Cardiac muscle cell (in vitro differentiated cells and primary cell): ENCODE measurements at places on chromosomes 6 and 20. TPM values are rescaled to one million over a fixed set of nuclear protein-coding genes. Genes with fewer than 3 reads are reported as not detected.

The CDK5RAP1 gene
- total RNA-seq = 24.1 and 37.9 TPM in 2 replicates

The FNDC11 gene
- 3.4 and 3.7 TPM in 2 replicates for total RNA-seq

The MCHR2 gene
- not detected in 2 replicates for total RNA-seq

The ULBP2 gene
- total RNA-seq = not detected in 2 replicates

The BHLHE23 gene
- total RNA-seq = not detected in 2 replicates

The FITM2 gene
- total RNA-seq = 11.9 and 15.2 TPM in 2 replicates

The CTAGE9 gene
- not detected in 2 replicates for total RNA-seq

GRCh38 chr20:37711001-37711400, 17.2 kb downstream of the CTNNBL1 start:
- no peak overlapping the region for H3K4me3 ChIP-seq
- peaks cover 46% of the 10 kb centered on the region for H3K4me1 ChIP-seq
- H3K27ac ChIP-seq = no peak overlapping the region
- H3K36me3 ChIP-seq = no peaks in the 10 kb centered on the region
- H3K27me3 ChIP-seq = no peaks in the 10 kb centered on the region

- H3K4me1 ChIP-seq = no peaks in the 10 kb centered on the region
- no peak overlapping the region for H3K4me3 ChIP-seq
- H3K36me3 ChIP-seq = no peaks in the 10 kb centered on the region
Measured at GRCh38 chr20:13364278-13365170, 143.4 kb downstream of the ISM1 start.

DNA sequence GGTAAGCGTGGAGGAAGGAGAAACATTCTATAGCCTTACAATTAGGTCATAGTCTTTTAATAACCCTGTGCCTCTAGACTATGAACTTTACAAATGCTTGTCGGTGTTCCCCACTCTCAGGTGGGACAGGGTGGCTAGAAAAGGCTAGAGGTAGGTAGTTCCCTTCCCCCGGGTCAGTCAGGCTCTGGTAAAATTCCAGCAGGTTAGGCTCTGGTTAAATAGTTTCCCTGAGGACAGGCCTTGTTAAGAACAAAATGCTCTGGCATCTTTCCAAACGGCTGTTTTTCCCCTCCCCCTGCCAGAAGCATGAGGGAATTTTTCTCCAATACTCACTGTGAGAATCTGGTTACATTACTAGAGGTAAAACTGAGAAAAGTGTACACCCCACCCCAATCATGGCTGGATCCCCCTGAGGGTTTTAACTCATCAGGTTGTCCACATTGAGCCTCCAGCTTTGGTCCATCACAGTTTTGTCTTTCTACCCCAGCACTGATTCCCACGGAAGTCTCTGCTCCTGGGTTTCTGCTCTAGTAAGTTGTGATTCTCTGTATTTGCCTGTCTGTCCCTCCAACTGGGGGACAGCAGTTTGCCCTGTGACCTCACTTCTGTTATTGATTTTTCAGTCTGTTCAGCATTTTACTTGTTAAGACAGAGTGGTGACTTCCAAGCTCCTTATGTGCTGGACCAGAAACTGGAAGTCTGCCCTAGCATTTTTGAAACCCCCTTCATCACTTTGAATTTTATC, 84.7 kb upstream of the ADGRF1 start:
- peak; percentile 54 for DNase-seq
- peaks cover 24% of the 10 kb centered on the region for H3K4me1 ChIP-seq
- H3K27me3 ChIP-seq = no peaks in the 10 kb centered on the region
- H3K27ac ChIP-seq = no peak overlapping the region
- H3K4me3 ChIP-seq = no peak overlapping the region
- H3K36me3 ChIP-seq = no peaks in the 10 kb centered on the region

DNA sequence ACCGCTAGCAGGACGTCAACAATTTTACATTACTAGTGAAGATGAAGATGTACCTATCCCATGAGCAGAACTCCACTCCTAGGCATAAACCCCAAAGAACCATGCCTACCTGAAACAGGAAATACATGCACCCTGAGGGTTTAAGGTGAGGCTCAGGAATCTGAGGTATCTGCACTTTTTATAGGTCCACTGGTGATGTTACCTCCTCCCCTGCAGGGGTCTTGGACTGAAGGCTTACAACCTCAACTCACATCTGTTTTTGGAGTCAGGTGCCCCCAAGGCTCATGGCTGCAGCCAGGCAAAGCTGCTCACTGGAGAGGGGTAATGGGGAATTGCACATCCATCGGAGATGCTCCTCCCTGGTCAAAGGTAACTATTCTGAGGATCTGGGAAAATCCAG, 132.5 kb upstream of the TRAF3IP2 start:
- H3K4me3 ChIP-seq = no peak overlapping the region
- no peak for DNase-seq
- H3K27ac ChIP-seq = no peak overlapping the region
- no peaks in the 10 kb centered on the region for H3K4me1 ChIP-seq

- no peak overlapping the region for H3K4me3 ChIP-seq
- no peaks in the 10 kb centered on the region for H3K27me3 ChIP-seq
- no peak for DNase-seq
- H3K4me1 ChIP-seq = peaks cover 6% of the 10 kb centered on the region
- H3K36me3 ChIP-seq = no peaks in the 10 kb centered on the region
- no peak overlapping the region for H3K27ac ChIP-seq
Measured at GRCh38 chr6:110951986-110952794, 6.3 kb upstream of the GTF3C6 start.

DNA sequence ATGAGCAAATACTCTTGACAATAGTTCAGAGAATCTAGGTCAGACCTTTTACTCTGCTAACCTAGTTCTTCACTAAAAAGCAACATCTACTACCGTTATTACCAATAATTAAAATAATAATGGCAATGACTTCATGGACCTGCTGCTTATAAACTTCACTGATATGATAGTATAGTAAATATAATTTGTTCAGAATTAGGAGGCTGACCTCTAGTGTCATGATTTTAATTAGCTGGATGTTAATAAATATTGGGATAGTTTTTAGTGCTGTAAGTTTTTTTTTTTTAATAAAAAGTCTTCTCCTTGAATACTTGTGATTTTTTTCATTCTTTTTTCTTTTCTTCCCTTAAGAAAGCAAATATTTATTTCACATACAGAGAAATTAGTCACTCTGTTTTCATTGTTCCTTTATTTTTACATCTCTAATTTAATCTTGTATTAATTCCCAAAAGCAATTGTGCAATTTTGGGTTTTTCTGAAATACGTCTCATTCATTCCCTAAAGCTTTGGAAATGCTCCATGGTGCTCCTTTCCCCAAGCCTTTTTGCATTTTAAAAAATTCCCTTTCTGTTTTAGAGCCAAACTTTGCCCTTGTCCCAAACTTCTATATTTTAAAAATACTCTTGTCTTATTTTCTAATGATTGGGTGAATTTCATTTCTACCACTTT, 46.6 kb upstream of the UST start:
- DNase-seq = peak; percentile 55
- no peak overlapping the region for H3K27ac ChIP-seq
- no peaks in the 10 kb centered on the region for H3K36me3 ChIP-seq

DNA sequence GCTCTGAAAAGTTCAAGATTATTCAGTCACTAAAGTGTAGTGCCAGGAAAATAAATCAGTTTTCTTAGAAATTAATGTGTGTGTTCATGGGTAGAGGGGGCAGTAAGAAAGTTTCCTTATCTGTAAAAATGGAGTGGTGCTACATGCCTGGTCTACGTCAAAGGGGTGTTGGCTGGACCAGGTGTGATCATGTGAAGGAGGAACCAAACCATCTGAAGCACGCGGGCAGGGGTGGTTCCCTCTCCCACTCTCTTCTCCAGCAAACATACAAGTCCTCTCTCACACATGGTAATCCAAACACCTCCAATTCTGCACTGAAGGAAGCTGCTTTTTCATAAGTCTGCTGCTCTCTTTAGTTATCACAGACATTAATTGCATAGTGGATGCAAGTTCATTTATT, 63.1 kb downstream of the CLIC5 start:
- H3K4me3 ChIP-seq = no peak overlapping the region
- peaks cover 13% of the 10 kb centered on the region for H3K4me1 ChIP-seq
- H3K27ac ChIP-seq = no peak overlapping the region
- DNase-seq = no peak

DNA sequence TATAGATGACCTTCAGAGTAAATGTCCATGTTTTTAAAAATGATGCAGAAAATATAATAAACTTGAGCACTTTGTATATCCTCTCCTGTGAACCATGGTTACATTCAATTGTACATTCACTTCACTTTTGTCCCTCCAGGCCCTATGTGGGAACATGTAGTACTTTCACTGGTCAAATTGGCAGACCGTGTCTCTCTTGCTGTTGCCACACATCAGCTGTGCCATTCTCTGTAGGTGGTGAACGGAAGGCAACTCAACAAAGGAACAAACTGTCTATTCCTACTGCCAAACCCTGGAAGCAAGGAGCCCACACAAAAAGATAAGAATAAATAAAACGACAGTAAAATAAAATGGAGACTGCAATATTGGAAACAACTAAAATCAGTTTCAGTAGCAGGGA, 2.0 kb downstream of the ROS1 start:
- no peaks in the 10 kb centered on the region for H3K4me1 ChIP-seq
- H3K27ac ChIP-seq = no peak overlapping the region
- H3K36me3 ChIP-seq = no peaks in the 10 kb centered on the region
- no peak overlapping the region for H3K4me3 ChIP-seq
